Panc1 (cell line): ENCODE measurements at places on chromosomes 3 and 15. TPM values are rescaled to one million over a fixed set of nuclear protein-coding genes. Genes with fewer than 3 reads are reported as not detected.

CFAP20DC gene
- 4.0 TPM for total RNA-seq

TMF1 gene
- 18.7 TPM for total RNA-seq

PAK6 gene
- 6.3 TPM for total RNA-seq

CCR9 gene
- not detected for total RNA-seq

BCL2A1 gene
- 4.7 TPM for total RNA-seq

MME gene
- total RNA-seq, result 1.6 TPM

GOLGA8N gene
- 4.1 TPM for total RNA-seq

SLC9C1 gene
- not detected for total RNA-seq

SLC2A2 gene
- 0.13 TPM for total RNA-seq

MYZAP gene
- 1.1 TPM for total RNA-seq

RAD51 gene
- total RNA-seq, result 30.3 TPM

SCG3 gene
- 0.62 TPM for total RNA-seq

ACTC1 gene
- total RNA-seq, result not detected

BSN gene
- 0.87 TPM for total RNA-seq

SCAANT1 gene
- not detected for total RNA-seq

CCR1 gene
- not detected for total RNA-seq

CSPG4 gene
- total RNA-seq, result 17.5 TPM

CX3CR1 gene
- not detected for total RNA-seq

CCDC54 gene
- total RNA-seq, result not detected

GRK7 gene
- total RNA-seq, result 0.10 TPM

CD86 gene
- total RNA-seq, result not detected

SMCO1 gene
- not detected for total RNA-seq

LTF gene
- not detected for total RNA-seq

GOLGA6B gene
- total RNA-seq, result not detected

GOLGA6L7 gene
- total RNA-seq, result not detected

CEMIP gene
- 0.46 TPM for total RNA-seq

FANCD2OS gene
- not detected for total RNA-seq

DLL4 gene
- total RNA-seq, result 0.31 TPM

KIF7 gene
- total RNA-seq, result 6.5 TPM

ITIH4 gene
- 1.5 TPM for total RNA-seq

PPP1R14D gene
- 0.64 TPM for total RNA-seq

HGD gene
- 0.59 TPM for total RNA-seq

KIF15 gene
- total RNA-seq, result 12.2 TPM

SLC24A5 gene
- not detected for total RNA-seq

ARL6IP5 gene
- total RNA-seq, result 41.5 TPM
